ENCODE measurements at places on chromosomes 6 and 20.

DNA sequence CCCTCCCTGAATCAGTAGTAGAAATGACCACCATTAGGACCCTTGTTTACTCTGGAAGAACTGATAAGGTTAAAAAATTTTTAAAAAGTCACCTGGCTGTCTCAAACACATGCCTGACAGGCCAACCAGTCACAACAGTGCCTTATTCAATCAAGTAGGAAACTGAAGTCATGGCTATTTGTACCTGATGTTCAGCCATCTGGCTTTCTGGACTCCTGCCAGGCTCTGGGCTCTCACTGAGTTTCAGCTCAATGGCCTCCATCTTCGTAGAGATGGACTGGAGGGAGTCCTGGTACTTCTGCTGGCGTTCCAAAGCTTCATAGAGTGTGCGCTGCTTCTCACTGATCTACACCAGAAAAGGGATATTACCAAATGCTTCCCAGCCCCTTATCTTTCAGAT lies 343.8 kb downstream of the SYNE1 start:
- DNase-seq, result no peak

GRCh38 chr20:13325033-13325432 lies 104.0 kb downstream of the ISM1 start:
- DNase-seq, result no peak

DNA sequence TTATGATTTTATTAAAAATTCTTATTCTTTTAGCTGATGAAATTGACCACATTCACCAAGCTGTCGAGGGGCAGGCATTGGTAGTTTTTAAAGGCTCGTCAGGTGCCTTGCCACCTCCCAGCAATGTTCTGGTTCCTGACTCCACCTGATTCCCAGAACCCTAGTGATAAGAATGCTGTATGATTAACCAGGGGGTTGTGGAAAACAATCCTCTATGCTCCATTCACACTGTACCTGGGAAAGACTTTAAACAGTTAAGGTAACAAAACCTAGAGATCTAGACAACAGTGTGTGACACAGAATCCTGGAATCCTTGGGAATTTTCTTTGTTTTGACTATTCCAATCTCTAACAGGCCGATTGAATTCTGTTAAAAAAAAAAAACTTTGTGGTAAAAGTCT lies 165.7 kb upstream of the OLIG3 start:
- no peak for DNase-seq

DNA sequence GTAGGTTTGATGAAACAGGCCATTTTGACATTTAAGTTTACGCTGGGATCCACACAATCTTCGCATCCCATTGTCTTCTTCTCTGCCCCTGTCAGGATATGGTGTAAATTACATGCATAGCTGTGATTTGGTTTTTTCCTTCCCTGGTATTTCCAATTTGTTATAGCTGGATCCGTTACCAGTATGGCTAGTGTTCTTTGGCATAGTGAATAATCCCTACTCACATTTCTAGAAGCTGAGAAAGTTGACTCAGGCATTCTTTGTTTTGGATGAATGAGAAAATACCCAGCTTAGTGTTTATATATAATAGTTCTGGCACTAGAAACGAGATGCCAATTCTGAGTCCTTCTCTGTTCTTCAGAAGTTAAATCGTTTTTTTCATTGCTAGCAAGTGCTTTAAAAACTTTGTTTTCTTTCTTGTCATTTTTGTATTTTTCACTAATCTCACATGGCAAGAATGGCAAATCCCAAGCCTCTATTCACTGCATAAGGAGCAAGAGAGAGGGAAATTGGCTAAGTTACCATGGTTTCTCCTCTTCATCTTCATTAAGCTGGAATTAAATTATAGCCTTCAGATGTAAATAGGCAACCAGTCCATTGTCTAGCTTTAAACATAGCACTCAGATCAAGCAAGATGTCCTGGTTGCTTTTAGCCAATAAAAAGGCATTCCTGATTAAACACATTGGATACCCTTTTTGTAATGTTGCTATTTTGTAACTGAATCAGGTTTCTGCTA lies 91.9 kb upstream of the LAMP5 start:
- no peak for DNase-seq

GRCh38 chr6:139841794-139842215 lies 467.4 kb upstream of the CITED2 start:
- DNase-seq, result no peak

DNA sequence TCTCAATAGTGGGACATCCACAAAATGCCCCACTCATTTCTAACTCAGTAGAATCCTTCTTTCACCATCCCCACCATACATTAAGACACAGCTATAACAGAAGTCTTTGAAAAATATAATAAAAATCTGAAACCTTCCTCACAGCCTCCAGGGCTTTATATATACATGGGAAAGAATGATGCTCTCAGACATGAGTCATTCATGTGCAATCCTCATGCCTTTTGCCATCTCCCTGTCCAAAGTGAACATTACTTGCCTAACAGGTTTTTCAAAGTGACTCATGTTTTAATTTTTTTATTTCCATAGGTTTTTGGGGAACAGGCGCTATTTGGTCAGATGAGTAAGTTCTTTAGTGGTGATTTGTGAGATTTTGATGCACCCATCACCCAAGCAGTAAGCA lies 162.7 kb downstream of the RALGAPA2 start:
- DNase-seq, result no peak

- DNase-seq, result peak; percentile 23
These were observed 55.0 kb downstream of the TRIM38 start for GRCh38 chr6:26017632-26017966.

DNA sequence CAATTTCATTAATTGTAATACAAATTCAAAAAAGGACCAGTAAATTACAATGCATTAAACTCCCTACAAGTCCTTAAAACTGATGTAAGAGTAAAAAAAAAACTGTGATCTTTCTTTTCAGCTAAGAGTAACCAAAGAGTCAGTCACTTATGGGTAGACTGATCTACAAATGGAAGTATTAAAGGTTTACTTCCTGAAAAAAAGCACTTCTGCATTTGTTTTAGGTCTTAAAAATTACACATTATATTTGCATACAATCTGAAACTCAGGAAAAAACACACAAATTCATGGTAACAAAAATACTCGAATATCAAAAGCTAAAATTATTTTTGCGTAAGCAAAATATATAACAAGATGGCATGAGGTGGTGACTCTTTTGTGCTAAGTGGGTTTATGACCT lies 23.5 kb downstream of the USP49 start:
- DNase-seq, result no peak

DNA sequence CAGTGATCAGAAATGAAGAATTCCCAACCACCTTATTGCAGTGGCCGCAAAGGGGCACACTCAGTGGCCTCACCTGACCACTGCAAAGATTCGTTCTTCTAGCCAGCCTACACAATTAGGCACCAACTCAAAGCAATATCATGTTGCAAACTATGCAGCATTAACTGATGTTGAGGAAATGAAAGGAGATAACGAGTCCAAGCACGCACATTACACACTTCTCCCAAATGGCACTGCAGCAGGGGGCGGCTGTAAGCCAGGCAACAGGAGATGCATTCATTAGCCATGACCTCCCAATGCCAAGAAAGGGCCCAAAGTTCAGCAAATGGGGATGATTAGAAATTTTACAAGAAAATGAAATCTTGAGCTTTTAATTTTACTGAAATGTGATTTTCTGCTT lies 39.3 kb downstream of the ATXN1 start:
- DNase-seq, result no peak

DNA sequence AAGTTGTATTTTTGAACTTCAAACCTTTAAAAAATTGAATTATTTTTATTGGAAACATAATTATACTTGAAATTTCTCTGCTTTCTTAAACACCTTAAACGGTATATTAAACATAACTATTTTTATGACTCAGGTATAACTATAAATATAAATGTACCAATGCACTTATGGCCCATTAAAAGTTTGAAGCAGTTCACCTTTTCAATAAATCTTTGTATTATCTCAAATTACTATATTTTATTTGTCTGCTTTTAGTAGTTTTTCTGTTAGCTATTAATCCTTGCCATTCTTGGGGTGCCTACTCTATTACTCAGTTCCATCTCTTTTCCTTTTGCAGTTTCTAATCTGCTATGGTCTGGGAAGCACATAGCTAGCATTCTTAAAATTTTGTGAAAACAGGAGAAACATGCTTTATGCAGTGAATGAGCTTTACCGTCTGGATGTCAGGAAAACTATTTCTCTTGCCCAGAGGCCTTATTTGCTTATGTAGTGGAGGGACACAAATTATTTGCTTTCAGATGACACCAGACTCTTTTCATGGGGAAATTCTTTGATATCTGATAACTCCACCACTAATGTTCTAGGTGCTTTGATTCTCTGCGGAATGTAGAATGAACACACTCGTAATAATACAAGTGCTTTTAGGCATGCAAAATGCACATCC lies 378.9 kb upstream of the CITED2 start:
- no peak for DNase-seq

GRCh38 chr6:128731249-128732165 lies 151.4 kb upstream of the LAMA2 start:
- peak; percentile 58 for DNase-seq

- DNase-seq, result no peak
These were observed 1.3 kb upstream of the REPS1 start for GRCh38 chr6:138989098-138989983.

DNA sequence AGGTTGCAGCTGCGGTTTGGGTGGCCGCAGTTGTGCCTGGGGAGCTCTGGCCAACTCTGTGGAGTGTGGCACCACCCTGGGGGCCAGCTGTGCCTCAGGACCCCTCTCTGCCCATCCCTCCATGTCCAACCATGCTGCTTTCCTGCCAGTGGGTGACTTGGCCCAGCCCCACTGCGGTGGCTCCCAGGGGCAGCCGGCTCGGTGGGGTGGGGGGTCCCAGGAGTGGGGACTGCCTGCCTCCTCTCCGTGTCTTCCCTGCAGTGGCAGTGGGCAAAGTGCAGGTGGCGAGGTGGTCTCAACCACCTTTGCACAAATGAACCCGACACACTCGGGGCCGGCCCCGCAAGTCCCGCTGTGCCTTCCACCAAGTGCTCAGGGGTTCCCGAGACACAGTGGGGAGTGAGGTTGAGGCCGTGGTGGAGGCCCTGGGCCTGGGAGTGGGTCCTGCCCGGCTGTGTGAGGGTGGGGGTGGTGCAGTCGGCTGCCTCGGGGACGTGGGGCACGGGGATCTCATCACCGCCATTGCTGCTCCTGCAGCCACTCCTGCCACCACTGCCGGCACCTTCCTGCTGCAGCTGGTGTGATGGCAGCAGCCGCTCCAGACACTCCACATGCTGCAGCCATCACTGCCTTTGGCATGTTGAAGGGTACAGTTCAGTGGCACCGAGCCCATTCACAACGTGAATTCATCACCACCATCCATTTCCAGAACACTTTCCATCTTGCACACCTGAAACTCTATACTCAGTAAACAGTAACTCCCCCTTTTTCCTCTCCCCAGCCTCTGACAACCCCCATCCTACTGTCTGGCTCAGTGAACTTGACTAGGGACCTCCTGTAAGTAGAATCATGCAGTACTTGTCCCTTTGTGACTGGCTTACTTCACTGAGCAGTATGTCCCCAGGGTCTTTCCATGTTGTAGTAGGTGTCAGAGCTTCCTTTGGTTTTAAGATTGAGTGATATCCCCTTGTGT lies 10.7 kb upstream of the SLCO4A1 start:
- no peak for DNase-seq

- no peak for DNase-seq
These were observed 183.3 kb downstream of the FOXC1 start for GRCh38 chr6:1792989-1793388.

DNA sequence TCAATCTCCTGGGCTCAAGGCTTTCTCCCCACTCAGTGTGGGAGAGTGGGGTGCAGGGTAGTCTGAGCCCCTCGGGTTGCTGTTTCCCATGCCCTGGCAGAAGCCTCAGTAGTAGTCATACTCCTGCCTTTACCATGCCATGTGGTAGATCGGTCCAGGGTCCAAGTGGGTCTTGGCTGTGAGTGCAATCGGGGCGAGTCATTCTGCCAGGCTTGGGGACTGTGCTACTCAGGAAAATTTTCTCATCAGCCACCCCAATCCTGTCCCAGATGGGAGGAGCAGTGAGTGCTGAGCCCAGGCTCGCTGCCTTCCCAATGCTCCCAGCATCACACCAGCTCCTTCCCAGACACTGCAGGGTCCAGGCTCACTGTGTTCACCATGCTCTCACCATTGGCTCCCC lies 10.7 kb upstream of the RAET1L start:
- no peak for DNase-seq

GRCh38 chr6:3026791-3027626 lies 27.3 kb downstream of the NQO2 start:
- peak; percentile 4 for DNase-seq

- DNase-seq, result no peak
These were observed 19.4 kb downstream of the COL11A2 start for GRCh38 chr6:33172688-33173534.
